OCI-M1 (cell line): ENCODE measurements at places on chromosomes 2 and 18.
A peak's percentile ranks its signal among the peaks of the same experiment; 100 is the strongest.

DNA sequence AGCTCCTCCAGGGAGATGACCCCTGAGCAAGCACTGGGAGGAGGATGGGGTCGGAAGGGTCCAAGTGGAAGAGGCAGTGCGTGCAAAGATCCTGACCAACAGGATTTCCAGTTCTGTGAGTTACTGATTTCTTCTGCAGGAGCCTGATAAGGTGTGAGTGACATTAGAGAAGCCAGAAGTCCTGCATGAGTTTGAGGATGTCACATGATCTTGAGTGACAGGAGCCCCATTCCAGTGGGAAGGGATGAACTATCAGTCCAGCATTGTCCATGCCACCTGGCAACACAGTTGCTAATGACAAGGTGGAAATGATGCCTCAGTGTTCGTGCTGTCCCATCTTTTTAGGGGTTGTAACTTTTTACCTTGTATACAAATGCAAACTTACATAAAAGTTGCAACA lies 285.1 kb upstream of the HDAC4 start:
- DNase-seq: peak; percentile 2

GRCh38 chr18:76932026-76932819 lies 109.9 kb downstream of the ZNF236 start:
- no peak for DNase-seq

DNA sequence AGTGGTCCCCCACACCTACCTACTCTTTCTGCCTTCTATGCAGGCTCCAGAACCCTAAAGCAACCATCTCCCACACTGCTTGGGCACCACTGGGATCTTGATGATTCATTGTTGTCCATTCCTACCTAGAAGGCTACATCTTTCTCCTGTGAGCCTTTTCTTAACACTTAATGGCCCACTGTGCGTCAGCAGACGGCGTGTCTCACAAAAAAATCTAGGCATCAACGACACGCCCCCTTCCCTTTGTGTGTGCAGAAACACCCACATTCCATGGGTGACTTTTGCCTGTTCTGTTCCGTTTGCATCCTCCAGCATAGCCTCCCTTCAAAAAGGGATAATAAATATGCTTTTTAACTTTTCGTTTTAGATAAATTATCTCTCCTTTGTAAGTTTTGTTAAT lies 99.7 kb upstream of the CYRIA start:
- no peak for DNase-seq

DNA sequence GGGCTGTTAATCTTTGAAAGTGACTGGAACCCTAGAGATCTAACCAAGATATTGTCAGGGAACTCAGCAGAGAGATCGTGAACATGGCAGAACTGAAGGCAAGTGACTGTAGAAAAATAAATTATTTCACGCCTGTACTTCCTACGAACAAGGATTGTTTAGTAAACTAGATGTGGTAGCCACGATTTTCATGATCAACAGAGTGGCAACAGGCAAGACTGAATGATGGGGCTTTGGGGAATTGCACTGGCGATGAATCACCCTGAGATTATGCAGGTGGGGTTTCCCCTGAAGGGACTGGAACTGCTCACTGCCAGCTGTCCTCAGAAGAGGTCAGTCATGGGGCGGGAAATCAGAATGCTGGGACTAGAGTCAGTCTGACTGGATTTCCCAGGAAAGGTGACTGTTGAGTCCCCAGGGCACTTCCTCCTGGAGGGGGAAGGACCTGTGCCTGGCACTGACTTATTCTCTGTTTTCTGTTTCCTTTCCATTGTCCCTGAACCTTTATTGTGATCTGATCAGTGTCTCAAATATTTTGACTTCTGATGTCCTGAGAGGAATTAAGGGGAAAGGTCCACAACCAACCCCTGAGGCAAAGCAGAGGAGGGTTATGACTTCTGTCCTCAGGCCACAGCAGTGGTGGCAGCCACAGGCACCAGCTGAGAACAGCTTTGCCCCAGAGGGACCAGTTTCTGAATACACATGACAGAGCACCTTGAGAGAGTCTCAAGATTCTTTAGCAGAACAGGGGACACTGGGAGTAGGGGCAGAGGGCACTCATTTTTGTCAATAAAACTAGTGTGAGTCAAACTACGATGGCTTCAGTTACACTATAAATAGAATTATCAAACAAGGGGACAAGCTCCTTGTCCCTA lies 70.0 kb downstream of the NAB1 start:
- no peak for DNase-seq

GRCh38 chr18:64986906-64987495 lies 763.8 kb upstream of the CDH7 start:
- no peak for DNase-seq

GRCh38 chr2:151553-152334 lies 105.4 kb upstream of the FAM110C start:
- DNase-seq: no peak

GRCh38 chr2:233006648-233007047 lies 6.4 kb downstream of the NGEF start:
- no peak for DNase-seq

DNA sequence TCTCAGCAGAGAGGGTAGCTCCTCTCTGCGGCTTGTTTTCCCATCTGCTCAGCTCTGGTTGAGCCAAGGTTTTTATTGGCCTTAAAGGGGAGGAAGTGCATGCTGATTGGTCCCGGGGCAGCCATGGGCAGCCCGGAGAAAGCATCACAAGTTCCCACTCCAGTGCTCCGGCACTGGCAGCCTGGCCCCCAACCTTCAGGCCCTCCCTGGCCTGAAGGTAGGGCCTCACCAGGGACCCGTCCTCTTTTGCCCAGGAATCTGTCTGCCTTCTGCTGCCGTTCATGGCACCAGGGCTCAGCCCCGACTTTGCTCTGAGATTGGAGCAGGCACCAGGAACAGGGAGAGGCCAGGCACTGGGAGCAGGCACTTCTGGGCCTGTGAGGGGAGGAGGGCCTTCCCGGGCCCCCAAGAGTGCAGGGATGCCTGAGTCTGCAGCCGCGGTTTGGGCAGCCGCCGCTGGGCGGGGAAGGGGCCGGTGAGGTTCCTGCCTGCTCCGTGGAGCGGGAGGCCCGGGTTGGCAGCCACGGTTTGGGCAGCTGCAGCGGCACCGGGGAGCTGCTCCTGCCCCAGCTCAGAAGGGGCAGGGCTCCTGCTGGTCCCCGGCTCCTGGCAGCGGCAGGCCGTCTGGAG lies 17.5 kb upstream of the ILKAP start:
- no peak for DNase-seq

DNA sequence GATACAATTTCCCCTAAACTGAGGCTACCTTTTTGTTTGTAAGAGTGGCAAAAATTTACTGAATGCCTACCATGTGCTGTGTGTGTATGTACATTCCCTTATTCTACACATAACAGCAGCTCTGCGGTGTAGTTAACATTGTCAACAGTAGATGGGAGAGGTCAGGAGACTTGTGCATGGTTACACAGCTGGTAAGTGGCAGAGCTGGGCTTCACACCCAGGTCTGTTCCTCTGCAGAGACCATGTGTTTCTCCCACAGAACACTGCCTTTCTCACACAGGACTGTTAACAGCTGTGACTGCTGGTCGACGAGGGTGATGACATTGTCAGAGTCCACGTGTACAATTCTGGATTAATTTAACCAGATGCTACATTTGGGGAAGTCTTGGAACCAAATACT lies 49.1 kb downstream of the EML6 start:
- no peak for DNase-seq

DNA sequence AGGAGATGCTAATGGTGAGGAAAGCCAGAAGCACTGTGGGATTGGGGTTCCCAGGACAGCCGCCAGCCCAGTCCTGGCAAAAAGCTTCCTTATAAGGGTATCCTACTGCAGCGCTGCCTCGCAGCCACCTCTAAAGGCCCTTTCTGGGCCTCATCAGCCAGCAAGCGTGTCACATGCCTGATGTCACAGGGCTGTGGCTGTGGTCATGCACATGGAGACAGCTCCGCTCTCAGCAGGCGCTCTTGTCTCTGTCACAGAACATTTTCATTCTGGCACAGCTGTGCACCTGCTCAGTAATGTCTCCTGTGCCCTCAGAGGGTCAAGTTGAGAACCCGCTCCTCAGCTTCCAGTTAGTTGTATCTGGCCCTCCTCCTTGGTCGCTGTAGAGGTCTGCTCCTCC lies 17.7 kb upstream of the MAL start:
- no peak for DNase-seq

DNA sequence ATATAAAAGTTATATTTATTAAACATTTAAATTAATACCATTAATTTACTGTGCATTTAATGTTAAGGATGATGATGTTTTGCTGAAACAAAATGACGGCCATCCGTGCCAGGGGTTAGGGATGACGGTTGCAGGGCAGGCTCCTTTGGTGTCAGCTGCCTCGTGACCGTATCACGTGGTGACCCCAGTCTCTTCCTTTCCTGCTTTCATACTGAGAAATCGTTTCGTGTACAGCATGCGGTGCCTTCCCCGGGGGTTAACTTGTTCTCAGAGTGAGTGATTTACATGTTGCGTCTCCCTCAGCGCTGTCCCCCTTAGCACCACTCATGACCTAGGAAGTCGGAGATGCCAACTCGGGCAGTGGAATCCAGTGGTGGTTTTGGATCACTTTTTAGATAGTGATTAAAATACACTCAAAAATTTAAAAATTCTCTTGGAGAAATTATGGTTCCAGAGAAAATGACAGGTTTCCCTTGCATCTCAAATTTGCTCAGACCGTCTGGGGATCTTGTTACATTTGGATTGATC lies 290.8 kb downstream of the GBX2 start:
- no peak for DNase-seq
